ENCODE measurements at places on chromosomes 12 and 14. TPM values are rescaled to one million over a fixed set of nuclear protein-coding genes. Genes with fewer than 3 reads are reported as not detected.

The RNASE4 gene
- total RNA-seq = 6.6 TPM

The SLC25A21 gene
- 0.09 TPM for total RNA-seq

The GSG1 gene
- total RNA-seq = 0.09 TPM

The ARPC3 gene
- total RNA-seq = 241 TPM

The TAS2R30 gene
- 3.0 TPM for total RNA-seq

The ZC2HC1C gene
- total RNA-seq = 0.90 TPM

The SGPP1 gene
- 12.2 TPM for total RNA-seq

The TPPP2 gene
- not detected for total RNA-seq

The GLIPR1L1 gene
- not detected for total RNA-seq

The SYNDIG1L gene
- not detected for total RNA-seq

The FBRSL1 gene
- total RNA-seq = 4.9 TPM

The LHX5 gene
- not detected for total RNA-seq

The PTMS gene
- 78.6 TPM for total RNA-seq

The BATF gene
- total RNA-seq = not detected

The PCED1B gene
- total RNA-seq = 0.45 TPM

The RAD51AP1 gene
- 11.6 TPM for total RNA-seq

The KRT82 gene
- total RNA-seq = not detected

The AKAP5 gene
- 0.36 TPM for total RNA-seq

The TCL1A gene
- total RNA-seq = not detected

The MDGA2 gene
- not detected for total RNA-seq

The CPNE6 gene
- total RNA-seq = not detected

The DPY19L2 gene
- total RNA-seq = 2.5 TPM

The AQP2 gene
- total RNA-seq = not detected

The EXD2 gene
- 16.4 TPM for total RNA-seq

The KRT79 gene
- total RNA-seq = 0.28 TPM

The CDH24 gene
- total RNA-seq = 15.7 TPM

The SSTR1 gene
- 0.09 TPM for total RNA-seq

The EID3 gene
- total RNA-seq = 4.1 TPM

The TEDC1 gene
- 8.7 TPM for total RNA-seq

The TBC1D30 gene
- total RNA-seq = 13.6 TPM

The MON2 gene
- 35.5 TPM for total RNA-seq

The LUM gene
- 1.2 TPM for total RNA-seq

The HCFC2 gene
- 18.5 TPM for total RNA-seq
